ENCODE measurements at places on chromosomes 16 and 17.

- H3K4me1 ChIP-seq, result no peaks in the 10 kb centered on the region
- H3K36me3 ChIP-seq, result no peaks in the 10 kb centered on the region
- no peaks in the 10 kb centered on the region for H3K27me3 ChIP-seq
- H3K27ac ChIP-seq, result no peak overlapping the region
- no peak overlapping the region for H3K4me3 ChIP-seq
- no peak for DNase-seq
Observed at GRCh38 chr16:17548825-17549224, 78.1 kb upstream of the XYLT1 start.

DNA sequence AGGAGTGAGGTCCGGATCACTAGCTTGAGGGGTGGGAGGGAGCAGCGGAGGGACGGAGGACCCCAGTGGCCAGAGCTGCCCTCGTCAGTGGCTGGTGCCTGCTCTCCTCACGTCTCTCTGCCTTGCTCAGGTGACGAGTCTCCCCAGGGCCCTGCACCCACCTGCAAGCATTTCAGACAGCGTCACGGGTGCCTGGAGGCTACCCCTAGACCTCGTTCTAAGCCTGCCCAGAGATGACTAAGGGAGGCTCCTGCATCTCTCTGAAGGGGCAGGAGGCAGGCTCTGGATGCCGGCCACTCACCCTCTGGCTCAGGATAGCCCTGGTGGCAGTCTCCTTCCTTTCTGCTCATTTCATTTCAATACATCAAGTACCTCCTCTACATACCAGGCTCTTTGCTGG is 68.8 kb downstream of the MRC2 start:
- H3K4me3 ChIP-seq, result no peak overlapping the region
- no peaks in the 10 kb centered on the region for H3K27me3 ChIP-seq
- no peak overlapping the region for H3K27ac ChIP-seq
- DNase-seq, result no peak
- H3K36me3 ChIP-seq, result no peaks in the 10 kb centered on the region

- DNase-seq, result no peak
- no peaks in the 10 kb centered on the region for H3K4me1 ChIP-seq
- H3K36me3 ChIP-seq, result no peaks in the 10 kb centered on the region
- H3K27ac ChIP-seq, result no peak overlapping the region
Observed at GRCh38 chr16:20289571-20289970, 37.7 kb downstream of the GP2 start.

DNA sequence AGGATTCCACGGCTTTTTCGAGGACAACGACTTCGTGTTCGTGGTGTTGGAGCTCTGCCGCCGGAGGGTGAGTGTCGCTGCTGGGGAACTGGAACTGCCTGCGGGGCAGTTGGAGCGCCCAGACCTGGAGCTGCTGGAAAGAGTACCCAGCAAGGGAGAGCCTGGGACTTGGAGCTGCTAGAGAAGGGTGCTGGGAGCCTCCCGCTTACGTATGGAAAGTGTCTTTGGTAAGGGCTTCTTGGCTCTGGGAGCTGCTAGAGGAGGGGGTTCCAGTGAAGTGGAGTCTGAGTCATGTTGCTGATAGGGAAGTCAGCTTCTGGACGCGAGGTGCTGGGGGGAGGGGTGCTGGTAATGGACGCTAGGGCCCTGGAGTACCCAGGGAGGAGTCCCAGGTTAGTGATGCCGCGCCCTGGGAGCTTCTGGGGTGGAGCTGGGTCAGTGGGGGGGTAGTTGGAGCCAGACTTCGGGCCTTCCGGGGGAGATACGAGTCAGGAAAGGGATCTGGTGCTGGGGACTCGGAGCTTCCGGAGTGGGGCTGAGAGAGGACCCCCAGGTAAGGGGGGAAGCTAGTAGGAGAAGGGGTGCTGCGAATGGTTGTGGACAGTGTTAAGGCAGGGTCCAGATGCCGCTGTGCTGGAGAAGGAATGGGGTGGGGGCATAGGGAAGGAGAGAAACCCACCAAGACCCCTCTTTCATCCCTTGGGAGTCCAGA is 741 bp downstream of the PLK1 start:
- peak; percentile 57 for DNase-seq
- peak overlapping the region; percentile 79 for H3K27ac ChIP-seq
- H3K4me3 ChIP-seq, result peak overlapping the region; percentile 90
- peaks cover 54% of the 10 kb centered on the region for H3K36me3 ChIP-seq
- peaks cover 49% of the 10 kb centered on the region for H3K4me1 ChIP-seq

DNA sequence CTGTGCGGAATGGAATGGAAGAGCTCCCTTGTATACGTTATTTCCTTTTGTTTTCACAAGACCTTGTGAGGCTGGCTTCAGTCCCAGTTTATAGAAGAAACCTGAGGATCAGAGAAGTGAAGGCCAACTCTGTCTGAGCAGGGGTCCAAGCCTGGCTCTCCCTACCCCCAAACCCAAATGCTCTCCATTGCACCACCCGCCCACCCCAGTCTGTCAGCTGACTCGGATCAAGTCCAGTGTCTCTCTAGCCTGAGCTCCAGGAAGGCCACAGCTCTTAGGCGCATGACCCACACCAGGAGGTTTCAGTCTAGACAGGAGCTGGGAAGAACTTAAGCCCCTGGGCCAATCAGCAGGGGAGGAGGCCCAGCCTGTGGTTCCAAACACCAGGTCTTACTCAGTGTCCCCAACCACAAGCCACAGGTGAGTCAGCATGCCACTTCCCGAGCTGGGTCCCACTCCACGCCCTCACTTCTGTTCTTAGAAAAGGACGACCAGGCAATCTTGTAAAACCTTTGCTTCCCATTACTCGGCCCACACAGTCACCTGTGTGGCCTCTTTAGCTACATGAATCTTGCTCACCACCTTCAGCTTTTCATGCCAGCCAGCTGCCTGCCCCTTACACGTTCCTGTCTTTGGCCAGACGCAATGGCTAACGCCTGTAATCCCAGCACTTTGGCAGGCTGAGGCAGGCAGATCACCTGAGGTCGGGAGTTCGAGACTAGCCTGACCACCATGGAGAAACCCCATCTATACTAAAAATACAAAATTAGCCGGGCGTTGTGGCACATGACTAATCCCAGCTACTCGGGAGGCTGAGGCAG is 27.8 kb downstream of the TK2 start:
- no peaks in the 10 kb centered on the region for H3K36me3 ChIP-seq
- peaks cover 67% of the 10 kb centered on the region for H3K4me1 ChIP-seq

- H3K27me3 ChIP-seq, result no peaks in the 10 kb centered on the region
- no peak overlapping the region for H3K4me3 ChIP-seq
- no peak overlapping the region for H3K27ac ChIP-seq
- DNase-seq, result no peak
Observed at GRCh38 chr16:53805113-53805512, 101.2 kb downstream of the FTO start.

GRCh38 chr17:27633312-27634025 is 2.5 kb downstream of the LGALS9 start:
- peaks cover 23% of the 10 kb centered on the region for H3K4me1 ChIP-seq
- no peaks in the 10 kb centered on the region for H3K27me3 ChIP-seq
- no peak overlapping the region for H3K27ac ChIP-seq

DNA sequence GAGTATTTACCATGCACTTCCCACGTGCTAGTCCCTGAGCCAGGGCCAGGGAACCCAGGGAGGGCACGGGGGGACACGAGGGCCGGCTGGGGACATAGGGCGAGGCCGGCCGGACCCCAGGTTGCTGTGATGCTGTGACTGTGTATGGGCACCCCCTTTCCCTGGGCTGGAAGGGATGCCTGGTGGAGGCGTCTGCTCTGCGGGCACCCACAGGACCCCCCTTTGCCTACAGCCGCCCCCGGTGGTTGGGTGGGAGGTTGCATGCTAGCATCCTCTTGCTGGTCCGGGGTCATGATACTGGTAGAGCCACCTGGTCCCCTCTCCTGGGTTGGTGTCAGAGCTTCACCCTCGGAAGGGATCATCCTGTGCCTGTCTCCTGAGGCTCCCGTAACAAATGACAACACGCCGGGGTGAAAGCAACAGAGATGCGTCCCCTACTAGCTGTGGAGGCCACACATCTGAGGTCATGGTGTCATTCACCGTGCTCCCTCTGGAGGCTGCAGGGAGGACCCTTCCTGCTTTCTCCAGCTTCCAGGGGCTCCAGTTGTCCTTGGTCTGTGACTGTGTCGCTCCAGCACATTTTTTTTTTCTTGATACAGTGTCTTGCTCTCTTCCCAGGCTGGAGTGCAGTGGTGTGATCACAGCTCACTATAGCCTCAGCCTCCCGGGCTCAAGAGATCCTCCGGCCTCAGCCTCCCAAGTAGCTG is 3.1 kb upstream of the CIAO3 start:
- DNase-seq, result peak; percentile 42
- peaks cover 19% of the 10 kb centered on the region for H3K4me1 ChIP-seq
- H3K4me3 ChIP-seq, result no peak overlapping the region
- H3K27ac ChIP-seq, result no peak overlapping the region
- H3K36me3 ChIP-seq, result peaks cover 5% of the 10 kb centered on the region
- no peaks in the 10 kb centered on the region for H3K27me3 ChIP-seq

DNA sequence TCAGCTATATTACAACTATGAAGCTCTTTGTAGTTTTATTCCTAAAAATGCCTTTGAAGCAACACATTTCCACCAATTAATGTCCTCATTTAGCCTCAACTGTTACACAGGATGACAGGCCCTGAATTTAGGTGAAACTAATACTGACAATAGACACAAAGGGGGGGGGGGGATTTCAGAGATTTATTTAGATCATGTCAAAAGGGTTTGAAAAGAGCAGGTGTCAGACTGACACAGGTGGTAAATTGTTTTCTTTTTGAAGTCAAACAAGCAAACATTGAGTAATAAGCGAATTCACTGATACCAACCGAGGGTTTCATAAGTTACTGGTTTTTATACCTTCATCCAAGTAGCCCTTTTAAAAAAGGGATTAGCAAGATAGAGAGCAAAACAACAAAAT is 40.8 kb downstream of the KANSL1 start:
- H3K4me3 ChIP-seq, result no peak overlapping the region
- peaks cover 24% of the 10 kb centered on the region for H3K36me3 ChIP-seq
- no peak overlapping the region for H3K27ac ChIP-seq
- peaks cover 43% of the 10 kb centered on the region for H3K4me1 ChIP-seq

GRCh38 chr17:70892527-70892926 is 723.2 kb downstream of the KCNJ2 start:
- H3K27ac ChIP-seq, result no peak overlapping the region
- no peaks in the 10 kb centered on the region for H3K4me1 ChIP-seq
- no peak overlapping the region for H3K4me3 ChIP-seq
- H3K36me3 ChIP-seq, result no peaks in the 10 kb centered on the region
- H3K27me3 ChIP-seq, result no peaks in the 10 kb centered on the region

DNA sequence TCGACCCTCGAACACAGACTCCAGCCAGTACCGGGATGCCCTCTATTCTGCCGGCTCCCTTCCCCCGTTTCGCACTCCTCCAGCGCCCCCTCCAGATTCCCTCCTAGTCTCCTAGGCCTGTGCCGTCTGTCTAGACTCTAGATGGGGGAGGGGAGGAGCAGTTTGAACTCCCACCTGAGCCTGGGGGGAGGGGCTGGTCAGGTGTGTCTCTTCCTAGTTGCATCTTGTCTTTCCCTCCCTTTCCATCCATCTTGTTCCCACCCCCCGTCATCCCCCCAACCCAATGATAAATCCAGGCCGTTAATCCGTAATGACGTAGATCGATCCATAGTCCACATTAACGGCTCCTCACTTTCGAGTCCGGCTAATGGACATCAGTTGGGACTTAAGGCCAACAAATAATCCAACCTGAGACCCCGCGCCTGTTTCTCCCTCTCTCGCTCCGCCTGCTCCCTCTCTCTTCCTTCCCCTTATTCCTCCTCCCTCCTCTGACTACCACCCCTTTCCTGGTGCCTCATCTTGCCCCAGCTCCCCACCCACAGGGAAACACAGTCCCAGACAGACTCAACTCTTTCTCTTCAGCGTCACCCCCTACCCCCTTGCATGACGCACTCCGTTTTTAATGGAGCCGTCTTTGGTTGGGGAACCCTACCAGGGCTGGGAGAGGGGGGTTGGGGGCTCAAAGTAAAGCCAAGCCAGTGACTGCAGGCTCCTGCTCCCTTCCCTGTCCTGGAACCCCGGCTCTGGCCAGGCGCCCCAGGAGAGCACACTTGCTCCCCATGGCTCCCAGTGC is 3.4 kb upstream of the HOXB5 start:
- DNase-seq, result no peak
- H3K4me1 ChIP-seq, result no peaks in the 10 kb centered on the region
- H3K27me3 ChIP-seq, result peaks cover 3% of the 10 kb centered on the region
- no peak overlapping the region for H3K27ac ChIP-seq
- H3K4me3 ChIP-seq, result no peak overlapping the region

DNA sequence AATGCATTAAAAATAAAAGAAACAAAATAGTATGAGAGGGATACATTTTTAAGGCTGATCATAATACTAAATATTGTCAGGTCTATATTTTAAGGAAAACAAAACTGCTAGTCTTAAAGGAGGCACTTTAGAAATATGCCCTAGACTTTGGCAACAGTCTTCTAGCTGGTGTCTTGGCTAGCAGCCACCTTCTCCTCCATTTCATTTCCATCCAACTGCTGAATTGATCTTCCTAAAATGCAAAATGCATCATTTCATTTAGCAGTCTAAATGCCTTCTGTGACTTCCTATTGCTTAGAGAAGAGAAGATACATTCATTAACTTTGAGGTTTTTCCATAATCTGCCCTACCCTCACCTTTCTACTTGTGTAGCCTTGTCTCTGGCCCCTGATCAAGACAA is 1404.1 kb downstream of the CDH11 start:
- no peaks in the 10 kb centered on the region for H3K27me3 ChIP-seq
- H3K36me3 ChIP-seq, result no peaks in the 10 kb centered on the region
- no peaks in the 10 kb centered on the region for H3K4me1 ChIP-seq
- H3K4me3 ChIP-seq, result no peak overlapping the region
- no peak overlapping the region for H3K27ac ChIP-seq
- DNase-seq, result no peak

DNA sequence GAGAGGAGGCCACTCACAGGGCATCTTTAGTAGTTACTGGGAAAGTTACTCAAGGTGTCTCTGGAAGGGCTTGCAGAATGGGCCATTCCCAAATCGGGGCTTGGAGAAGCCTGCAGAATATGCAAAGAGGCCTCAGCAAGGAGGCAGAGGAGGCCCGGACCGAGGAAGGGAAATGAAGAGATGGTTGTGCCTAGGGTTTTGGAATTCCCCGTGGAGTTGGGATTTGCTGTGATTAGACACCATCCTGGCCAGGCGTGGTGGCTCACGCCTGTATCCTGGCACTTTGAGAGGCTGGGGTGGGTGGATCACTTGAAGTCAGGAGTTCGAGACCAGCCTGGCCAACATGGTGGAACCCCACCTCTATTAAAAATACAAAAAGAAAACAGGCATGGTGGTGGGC is 193.0 kb downstream of the IRF8 start:
- H3K4me3 ChIP-seq, result no peak overlapping the region
- no peaks in the 10 kb centered on the region for H3K27me3 ChIP-seq
- H3K27ac ChIP-seq, result no peak overlapping the region
- no peak for DNase-seq
- H3K4me1 ChIP-seq, result no peaks in the 10 kb centered on the region

Data from DND-41 (cell line).